NCI-H524 (cell line): ENCODE measurements at places on chromosomes 13 and 19.

DNA sequence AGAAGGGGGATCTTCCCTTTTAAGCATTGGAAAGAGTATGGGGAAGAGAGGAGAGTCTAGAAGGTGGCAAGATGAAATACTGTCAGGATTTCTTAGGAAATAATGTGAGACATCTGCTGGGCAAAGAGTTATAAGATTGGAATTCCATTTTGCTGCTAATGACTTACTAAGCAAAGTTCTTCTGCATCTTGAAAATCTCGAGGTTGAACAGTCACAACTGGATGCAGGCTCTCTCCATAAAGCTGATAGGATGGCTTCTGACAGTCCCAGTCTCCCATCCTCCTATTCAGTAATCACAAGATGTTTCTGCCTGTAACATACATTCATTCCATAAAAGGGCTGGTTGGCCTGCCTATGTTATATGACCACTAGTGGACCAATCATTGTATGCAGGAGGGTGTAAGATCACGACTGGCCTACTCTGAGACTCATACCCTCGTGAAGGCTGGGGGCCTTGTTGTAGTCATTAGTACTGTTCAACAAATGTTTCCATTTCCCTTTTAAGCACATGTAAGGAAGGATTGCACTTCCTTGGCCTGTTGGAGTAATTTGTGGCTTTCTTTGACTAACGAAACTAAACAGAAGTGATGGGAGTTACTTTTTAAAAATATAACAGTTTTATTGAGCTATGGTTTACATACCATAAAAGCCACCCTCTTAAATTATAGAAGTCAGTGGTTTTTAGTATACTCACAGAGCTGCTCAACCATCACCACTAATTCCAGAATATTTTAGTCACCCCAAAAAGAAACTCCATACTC lies 45.0 kb upstream of the TDRD3 start:
- DNase-seq: no peak

GRCh38 chr19:8163759-8164158 lies 14.4 kb upstream of the FBN3 start:
- DNase-seq: no peak

DNA sequence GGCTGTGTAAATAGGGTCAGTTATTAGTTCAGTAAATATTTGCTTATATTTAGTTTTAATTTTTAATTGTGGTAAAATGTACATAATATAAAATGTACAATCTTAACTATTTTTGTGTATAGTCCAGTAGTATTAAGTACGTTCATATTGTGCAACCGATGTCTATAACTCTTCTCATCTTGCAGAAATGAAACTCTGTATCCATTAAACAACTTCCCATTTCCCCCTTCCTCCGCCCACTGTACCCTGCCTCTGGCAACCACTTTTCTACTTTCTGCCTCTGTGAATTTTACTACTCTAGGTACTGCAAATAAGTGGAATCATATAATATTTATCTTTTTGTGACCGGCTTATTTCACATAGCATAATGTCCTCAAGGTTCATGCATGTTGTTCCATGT lies 24.4 kb downstream of the UBAC2 start:
- no peak for DNase-seq

GRCh38 chr13:90732049-90732448 lies 615.4 kb upstream of the MIR17HG start:
- DNase-seq: peak; percentile 5

GRCh38 chr13:48181482-48182145 lies 51.4 kb upstream of the ITM2B start:
- DNase-seq: no peak

DNA sequence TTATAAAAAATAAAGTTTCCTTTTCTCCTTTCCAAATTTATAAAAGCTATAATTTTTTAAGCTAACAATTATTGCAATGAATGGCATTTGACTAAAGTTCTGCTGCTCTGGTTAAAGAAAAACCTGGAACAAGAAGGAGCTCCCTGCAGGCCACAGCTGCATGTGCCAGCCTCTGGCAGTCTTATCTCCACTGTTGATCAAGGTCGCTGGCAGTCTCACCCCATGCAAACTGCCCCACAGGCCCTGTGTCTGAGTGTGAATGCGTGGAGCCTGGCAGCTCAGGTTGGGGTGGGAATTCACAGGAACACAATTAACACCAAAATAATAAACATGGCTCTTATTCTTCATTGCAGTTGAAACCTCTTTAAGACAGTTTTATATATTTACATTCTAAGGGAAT lies 30.2 kb upstream of the FREM2 start:
- DNase-seq: no peak

GRCh38 chr19:50628146-50628545 lies 11.5 kb downstream of the SYT3 start:
- no peak for DNase-seq
